GM04503 (cell line): ENCODE measurements at places on chromosomes 16 and 17.

GRCh38 chr17:10699856-10700255 is 2.5 kb downstream of the ADPRM start:
- no peak for DNase-seq

- DNase-seq = no peak
Observed at GRCh38 chr16:78599271-78599670, 499.8 kb downstream of the WWOX start.

- no peak for DNase-seq
Observed at GRCh38 chr16:56225017-56225742, 33.9 kb downstream of the GNAO1 start.

GRCh38 chr17:12959441-12959840 is 58.4 kb downstream of the ELAC2 start:
- peak; percentile 34 for DNase-seq

DNA sequence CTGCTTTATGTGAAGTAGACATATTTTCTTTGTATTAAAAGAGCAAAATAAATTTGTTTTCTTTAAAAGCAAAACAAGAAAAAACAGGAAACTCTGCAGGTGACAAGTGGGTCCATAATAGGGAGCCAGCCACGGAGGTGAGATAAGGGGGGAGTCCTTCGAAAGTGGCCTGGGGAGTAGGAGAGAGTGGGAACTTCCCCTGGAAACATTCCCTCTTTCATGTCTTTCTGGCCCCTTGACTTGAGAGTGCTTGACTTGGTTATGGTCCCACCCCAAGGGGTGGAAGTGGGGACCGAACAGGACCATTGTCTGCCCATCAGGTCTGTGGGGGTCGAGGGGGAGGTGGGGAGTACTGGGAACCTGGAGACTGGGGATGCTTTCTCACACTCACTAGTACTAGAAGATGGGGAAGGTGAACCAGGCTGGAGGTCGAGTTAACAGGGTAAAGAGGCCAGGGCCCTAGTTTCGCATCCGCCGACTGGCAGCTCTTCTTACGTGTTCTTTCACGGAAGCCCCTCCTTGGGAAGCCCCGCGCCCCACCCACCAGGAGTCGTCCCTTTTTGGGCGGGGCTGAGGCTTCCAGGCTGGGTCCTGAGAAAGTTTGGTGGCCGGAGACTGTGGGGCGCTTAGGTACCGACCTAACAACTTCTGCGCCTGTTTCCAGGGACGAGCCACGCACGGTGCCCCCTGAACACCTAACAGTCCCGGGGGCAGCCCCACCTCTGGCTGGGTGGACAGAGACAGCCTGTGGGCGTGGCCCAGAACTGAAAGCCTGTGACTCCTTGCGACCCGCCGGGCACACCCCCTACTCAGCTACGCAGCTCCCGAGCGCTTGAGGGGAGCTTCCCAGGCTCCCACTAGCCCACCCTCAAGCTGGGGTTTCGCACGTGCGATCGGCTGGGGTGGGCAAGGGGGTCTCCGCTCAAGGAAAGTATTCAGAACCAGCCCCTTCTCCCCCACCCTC is 790 bp downstream of the TRADD start:
- DNase-seq = no peak

GRCh38 chr16:83952940-83953795 is at the start of gene OSGIN1:
Gene OSGIN1, plus strand, starts transcription at chr16:83953240. Its CDS starts 4,432 bp downstream, at chr16:83957672.
- peak; percentile 72 for DNase-seq

DNA sequence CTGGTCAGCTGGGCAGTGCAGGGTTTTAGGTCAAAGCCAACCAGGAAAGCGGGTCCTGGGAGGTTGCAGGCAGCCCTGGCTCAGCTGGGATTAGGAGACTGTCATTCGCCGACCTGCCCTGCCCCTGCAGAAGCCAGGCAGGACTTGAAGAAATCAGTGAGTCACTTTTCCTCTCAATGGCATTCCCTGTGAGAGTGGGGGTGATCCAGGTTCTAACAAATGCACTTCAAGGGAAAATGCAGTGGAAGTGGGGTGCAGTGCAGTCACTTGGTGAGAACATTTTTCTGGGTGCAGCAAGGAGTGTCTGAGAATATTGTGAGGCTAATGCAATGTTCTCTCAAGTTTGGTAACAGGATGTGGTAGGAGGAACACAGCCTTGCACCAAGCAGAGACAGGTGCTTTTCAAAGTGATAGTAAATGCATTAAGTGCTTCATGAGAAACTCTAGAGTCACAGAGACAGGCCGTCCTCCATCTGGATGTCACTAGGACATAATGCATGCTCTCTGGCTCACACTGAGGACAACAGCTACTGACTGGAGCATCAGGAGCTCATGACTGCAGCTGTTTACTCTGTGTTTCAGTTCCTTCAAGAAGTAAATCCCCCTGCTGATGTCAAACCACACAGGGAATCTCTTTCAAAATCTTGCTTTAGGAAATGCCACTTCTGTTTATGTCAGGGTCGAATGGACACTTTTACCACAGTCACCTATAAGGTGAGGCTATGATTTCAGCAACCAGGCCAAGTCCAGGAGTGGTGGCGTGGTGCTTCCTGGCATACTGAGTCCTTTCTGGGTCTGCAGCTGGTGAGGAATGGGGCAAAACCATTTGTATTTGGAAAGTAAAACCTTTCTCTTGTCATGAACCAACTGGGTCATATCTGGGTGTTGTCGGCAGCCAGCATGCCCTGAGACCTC is 16.7 kb downstream of the CDK5R1 start:
- DNase-seq = no peak

DNA sequence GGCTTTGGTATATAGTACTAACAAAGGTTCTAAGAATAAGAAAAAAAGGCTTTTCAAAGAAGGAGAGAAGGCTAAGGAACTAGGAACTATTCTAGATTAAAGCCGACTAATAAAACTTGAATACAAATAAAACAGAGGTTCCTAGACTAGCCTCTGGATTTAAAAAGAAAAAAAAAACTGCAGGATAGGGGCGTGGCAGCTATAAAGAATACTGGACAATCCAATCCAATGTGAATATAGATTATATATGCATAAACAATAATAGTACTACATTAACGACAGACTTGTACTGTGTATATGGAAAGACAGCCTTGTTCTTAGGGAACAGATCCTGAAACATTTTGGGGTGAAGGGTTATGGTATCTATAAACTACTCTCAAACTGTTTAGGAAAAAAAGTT is 23.9 kb upstream of the ANKFY1 start:
- no peak for DNase-seq

DNA sequence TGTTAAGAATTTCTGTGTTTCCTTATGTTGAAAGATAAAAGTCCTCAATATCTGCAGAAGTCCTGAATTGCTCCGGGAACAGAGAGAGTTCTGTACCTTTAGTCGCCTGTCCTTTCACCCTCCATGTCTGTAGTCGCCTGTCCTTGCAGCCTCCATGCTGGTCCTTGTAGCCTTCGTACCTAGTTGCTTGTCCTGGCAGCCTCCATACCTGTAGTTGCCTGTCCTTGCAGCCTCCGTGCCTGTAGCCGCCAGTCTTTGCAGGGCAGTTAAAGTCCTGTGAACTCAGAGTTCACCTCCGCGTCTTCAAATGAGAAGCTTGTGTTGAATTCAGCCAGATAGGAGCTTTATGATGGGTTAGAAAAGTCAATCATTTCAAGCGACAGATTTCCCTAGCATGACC is 19.5 kb upstream of the ITGAX start:
- DNase-seq = no peak

- no peak for DNase-seq
Observed at GRCh38 chr17:77148077-77148939, 7.5 kb downstream of the SEC14L1 start.

- peak; percentile 54 for DNase-seq
Observed at GRCh38 chr17:75031972-75032719, 14.6 kb downstream of the ATP5PD start.

DNA sequence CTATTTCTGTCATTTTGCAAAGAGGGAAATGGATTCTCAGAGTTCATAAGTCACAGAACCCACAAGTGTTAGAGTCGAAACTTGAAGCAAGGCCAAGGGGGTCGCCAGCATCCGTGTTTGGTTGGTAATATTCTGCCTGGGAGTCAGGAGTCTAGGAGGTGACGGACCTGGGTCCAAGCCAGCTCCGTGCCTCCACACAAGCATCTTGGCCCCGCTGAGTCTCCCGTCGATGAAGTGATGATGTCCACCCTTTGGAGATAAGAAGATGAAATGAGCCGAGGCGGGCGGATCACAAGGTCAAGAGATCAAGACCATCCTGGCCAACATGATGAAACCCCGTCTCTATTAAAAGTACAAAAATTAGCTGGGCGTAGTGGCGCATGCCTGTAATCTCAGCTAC is 53.2 kb upstream of the TNRC6C start:
- no peak for DNase-seq

- no peak for DNase-seq
Observed at GRCh38 chr17:45302649-45303173, 14.1 kb downstream of the MAP3K14 start.

GRCh38 chr16:69233124-69233523 is 46.2 kb downstream of the SNTB2 start:
- DNase-seq = no peak

GRCh38 chr17:38654411-38655398 is 20.1 kb downstream of the EPOP start:
- DNase-seq = no peak

GRCh38 chr16:23863511-23864422 is 28.0 kb downstream of the PRKCB start:
- no peak for DNase-seq

GRCh38 chr16:82580298-82580890 is 46.4 kb upstream of the CDH13 start:
- DNase-seq = no peak

DNA sequence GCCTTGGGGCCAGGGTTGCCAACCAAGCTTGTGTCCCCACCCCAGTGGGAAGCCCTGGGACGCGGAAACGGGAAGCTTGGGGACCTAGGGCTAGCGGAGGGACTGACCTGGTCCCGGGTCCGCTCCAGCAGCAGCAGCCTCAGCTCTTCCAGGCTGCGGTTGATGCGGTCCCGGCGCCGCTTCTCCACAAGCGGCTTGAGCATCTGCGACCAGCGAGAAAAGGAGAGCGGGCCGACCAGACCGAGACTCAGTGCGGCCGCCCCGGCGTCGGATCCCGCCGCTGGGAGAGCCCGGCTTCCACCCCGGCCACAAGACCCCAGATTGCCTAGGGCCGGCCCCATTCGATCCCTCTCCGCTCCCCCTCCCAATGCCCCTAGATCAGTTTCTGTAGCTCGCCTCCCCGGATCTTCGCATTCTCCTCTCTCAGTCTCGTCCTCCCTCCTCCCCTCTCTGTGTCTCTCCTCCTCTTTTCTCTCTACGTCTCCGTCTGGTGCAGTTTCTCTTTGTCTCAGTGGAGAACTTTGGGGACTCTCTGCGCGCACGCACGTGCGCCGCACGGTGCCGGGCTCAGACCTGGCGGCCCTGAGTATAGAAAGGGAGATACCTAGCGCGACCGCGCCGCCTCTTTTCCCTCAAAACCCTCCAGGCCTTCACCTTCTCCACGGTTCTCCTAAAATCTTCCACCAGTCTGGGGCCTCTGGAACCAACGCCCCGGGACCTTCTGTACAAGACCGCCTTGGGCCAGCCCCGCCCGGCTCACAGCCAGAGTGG is 797 bp downstream of the HES7 start:
- DNase-seq = no peak

DNA sequence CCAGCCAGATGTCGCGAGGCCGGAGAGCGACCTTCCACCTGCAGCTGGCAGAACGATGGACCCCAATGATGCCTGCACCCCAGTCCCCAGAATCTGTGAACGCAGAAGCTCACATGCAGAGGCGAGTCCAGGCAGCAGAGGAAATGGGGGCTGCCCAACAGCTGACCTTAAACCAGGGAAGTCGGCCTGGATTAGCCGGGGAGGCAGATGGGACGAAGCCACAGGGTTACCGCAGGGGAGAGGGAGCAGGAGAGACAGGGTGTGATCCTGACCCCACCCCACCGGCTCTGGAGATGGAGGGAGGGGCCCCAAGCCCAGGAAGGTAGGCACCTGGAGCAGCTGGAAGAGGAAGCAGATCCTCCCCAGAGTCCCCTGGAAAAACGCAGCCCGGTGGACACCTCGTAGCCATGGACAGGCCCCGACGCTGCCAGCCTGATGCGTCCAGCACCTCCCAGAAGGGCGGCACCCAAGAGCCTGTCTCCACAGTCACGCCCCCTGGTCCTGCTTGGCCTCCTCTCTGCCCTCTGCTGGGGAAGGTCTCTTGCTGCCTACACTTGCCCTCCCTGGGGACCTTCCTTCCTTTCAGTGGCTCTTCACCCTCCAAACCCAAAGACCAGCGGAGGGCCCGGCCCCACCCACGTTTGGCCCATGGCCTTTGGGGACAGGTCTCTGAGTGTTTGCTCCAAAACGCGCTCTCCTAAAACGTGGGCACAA is 37.3 kb downstream of the PIEZO1 start:
- DNase-seq = no peak

GRCh38 chr16:28879261-28879840 is 1.1 kb downstream of the ATP2A1 start:
- DNase-seq = no peak

- no peak for DNase-seq
Observed at GRCh38 chr16:14445937-14446715, 183.9 kb downstream of the PARN start.

GRCh38 chr17:76493505-76494167 is 7.6 kb downstream of the RHBDF2 start:
- DNase-seq = no peak

GRCh38 chr17:49018748-49019147 is 21.6 kb downstream of the IGF2BP1 start:
- no peak for DNase-seq

GRCh38 chr17:58276423-58276822 is 4.3 kb downstream of the MPO start:
- DNase-seq = no peak

DNA sequence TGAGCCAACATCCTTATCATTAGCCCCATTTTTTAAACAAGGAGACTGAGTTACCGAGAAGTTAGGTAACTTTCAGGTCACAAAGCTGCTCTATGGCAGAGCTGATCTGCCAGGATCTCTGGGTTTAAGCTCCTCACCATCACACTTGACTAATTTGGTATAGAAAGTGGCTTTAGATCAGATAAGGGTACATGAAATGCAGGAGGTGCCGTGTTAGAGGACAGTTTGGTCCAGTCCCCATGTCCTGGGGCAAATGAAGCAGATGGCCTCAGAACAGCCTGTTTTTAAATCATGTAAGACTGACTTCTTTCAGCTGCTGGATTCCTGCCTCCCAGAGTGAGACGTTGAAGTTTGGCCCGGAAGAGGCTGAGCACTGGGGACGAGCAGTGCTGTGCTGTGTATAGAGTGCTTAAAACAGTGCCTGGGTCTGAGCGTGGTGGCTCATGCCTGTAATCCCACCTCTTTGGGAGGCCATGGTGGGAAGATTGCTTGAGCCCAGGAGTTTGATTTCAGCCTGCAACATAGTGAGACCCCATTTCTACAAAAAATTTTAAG is 187.0 kb upstream of the CACNG3 start:
- no peak for DNase-seq
